Central memory CD4-positive, alpha-beta T cell (primary cell): ENCODE measurements at places on chromosomes 4 and X.

- no peak for DNase-seq
Measured at GRCh38 chr4:126718136-126718535, 914.6 kb upstream of the INTU start.

DNA sequence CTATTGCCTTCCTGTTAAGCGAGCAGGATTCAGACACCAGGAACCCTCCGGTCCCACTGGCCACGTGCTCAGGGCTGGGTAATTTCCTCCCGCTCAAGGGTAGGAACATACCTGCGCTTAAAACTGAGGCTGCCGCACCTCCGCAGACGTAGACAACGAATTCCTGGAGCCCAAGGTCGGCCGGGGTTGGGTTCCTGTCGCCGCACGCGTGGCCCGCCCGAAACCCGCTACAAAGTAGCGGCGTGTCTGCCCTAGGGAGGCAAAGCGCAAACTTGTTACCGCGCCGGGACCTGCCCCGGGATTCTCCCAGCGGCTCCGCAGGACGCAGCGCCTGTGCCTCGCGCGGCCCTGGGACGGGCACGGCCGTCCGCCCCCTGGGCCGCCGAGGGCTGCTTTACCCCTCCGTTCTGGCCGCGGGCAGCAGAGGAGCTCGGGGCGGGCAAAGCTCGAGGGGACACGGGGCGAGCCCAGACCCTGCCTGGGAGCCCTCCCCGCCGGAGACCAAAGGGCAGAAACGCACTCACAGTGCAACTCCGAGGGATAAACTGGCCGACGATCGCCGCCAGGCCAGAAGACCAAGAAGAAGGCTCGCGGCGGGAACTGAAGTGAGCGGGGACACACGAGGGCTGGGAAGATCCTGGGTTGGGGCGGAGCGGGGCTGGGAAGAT lies at the start of gene ERVMER34-1:
Gene ERVMER34-1, minus strand, starts transcription at position 607 of the 668 bp plus-strand sequence. CDS start 5,905 bp downstream, outside the sequence.
- DNase-seq, result peak; percentile 2

- DNase-seq, result no peak
Measured at GRCh38 chr4:152316969-152317368, 218.9 kb downstream of the FBXW7 start.

GRCh38 chr4:100929758-100930157 lies 411.9 kb upstream of the EMCN start:
- no peak for DNase-seq

DNA sequence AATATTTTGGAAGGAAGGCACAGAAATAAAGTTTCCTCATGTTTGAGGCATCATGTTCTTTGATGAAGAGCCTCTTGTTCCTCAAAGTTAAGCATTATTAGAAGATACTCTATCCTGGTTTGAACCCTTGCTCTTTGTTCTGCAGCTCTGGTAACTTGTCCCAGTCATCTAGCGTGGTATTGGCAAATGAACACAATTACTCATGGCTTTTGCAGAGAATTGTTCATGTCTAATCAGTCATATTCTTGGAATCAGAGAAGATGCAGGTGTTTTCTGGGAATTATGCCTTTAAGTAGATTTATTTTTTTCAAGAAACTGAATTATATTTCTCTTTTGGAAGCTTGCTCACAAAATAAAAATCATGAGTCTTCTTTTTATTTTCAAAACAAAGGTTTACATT lies 52.9 kb upstream of the HPGDS start:
- no peak for DNase-seq

DNA sequence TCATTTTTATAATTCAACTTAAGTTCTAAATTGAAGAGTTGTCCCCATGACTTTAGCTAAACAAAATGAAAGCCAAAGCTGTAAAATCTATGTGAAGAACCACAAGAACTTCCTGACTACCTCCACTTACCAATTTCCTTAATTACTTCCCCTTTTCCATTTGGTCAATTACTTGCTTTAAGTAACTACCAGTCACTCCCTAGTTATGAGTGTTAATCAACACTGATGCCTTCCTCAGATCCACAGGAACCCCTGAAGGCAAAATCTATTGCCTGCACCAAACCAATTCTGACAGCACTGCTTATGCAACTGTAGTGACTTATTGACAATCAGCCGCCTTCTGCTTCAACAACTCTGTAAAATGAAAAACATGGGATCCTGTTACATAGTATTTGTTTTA lies 10.5 kb downstream of the RBMX start:
- DNase-seq, result no peak

GRCh38 chr4:38014421-38014852 lies 54.2 kb downstream of the PTTG2 start:
- DNase-seq, result no peak

DNA sequence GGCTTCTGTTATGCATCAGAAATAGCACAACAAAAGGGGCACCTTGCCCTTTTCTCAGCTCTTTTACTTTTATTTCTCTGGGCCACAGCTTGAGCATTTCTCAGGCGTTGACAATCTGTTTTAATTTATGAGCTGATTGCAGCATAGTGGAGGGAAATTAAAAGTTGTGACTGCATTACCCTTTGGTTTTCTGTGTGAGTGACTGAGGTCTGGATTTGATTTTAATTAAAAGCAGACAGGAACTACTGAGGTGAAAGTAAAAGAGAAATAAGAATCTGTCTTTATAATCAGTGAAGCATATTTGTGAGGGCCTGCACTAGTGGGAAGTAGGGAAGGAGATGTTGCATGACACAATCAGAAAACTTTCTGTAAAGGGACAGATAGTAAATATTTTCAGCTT lies 43.4 kb upstream of the GEMIN8 start:
- no peak for DNase-seq

GRCh38 chr4:1077711-1078477 lies 35.5 kb downstream of the RNF212 start:
- no peak for DNase-seq

DNA sequence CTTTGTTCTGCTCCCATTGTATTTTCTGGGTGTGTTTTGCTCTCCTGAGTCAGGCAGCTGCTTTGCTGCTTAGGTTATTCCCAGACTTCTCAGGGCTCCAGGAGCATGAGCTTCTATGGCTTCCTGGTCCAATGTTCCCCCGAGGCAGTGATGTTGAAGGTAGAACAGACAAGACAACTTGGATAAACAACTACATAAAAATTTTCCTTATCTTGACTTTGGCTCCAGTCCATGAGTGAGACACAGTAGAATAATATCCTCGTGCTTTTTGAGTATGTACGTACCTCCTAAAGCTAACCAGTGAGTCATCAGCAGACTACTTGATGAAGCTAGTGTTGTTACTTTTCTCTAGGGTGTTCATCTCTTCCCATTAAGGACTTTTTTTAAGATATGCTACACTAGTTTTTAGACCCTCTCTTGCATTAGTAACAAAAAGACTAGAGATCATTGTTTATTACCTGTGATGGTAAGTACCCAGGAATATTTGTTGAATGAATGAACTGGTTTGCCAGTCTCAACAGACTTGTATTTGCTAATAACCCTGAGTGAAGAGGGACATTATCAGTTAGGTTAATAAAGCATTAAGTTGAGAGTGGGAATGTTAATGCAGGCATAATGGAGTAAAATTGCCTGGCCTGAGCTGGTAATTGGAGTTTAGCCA lies 131.9 kb downstream of the FHIP1A start:
- no peak for DNase-seq

GRCh38 chr4:119118397-119118796 lies 17.2 kb upstream of the MYOZ2 start:
- no peak for DNase-seq

DNA sequence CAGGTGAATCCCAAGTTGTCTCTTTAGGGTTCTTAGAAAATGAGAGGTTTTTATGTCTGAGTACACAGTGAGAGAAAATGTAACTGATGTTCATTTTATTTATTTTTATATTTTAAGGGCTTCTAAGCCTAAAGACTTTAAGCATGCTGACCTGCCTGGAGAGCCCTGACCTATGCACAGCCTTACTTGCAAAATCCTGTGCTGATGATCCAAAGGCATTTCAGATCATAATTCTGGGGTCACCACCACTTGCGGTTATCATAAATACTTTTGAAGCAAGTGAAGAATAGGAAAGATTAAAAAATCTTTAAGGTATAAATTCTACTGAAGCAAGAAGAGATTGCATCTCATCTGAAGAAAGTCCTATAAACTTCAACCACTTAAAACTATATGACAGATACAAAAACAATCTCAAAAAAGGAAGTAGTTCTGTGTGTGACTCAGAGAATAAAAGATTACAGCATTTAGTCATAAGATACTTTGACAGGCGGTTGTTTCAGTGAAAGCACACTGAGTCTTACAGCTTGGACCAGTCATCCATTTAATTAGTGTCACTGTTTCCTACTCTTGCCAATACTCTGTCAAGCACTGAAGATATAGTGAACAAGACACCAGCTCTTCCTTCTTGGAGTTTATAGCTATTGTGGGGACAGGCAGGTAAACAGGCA lies 245.2 kb upstream of the DIPK2B start:
- DNase-seq, result no peak

DNA sequence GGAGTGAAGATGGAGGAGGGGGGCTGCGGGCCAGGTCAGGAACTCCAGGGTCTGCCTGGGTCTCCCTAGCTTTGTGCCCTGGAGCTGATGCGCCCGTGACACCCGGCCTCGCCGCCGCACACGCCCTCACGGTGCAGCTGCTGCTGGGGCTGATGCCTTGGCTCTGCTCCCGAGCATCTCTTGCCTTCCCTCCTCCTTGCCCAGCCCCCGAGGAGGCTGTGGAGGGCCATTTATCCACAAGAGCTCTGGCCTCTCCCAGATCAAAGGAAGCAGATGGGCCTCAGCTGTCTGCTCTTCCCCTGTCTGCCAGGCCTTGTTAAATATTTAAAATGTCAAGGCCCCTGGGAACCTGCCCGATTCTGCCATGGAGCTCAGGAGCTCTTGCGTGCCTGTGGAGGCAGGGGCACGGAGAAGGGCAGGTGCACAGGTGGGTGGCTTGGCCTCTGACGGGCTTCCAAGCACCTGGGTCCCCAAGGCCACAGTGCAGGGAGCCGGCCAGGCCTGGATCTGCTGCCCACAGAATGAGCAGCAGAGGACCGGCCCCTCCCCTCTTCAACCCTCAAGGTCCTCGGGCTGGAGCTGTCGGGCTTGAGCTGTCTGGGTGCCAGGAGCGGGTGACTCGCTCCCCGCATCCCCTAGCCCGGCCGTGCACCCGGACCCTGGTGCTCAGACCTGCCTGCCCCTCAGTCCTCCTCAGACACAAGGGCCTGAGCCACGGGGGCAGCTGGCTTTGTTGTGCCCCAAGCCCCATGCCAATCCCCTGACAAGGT lies 20.3 kb downstream of the ATP2B3 start:
- DNase-seq, result no peak

GRCh38 chr4:22686141-22686540 lies 6.6 kb upstream of the GBA3 start:
- no peak for DNase-seq

- no peak for DNase-seq
Measured at GRCh38 chr4:94588896-94589693, 137.4 kb downstream of the PDLIM5 start.

- no peak for DNase-seq
Measured at GRCh38 chrX:1393871-1394615, 2.1 kb upstream of the SLC25A6 start.

GRCh38 chrX:65196758-65197360 lies 220.6 kb upstream of the ZC4H2 start:
- no peak for DNase-seq

GRCh38 chrX:66200050-66200664 lies 36.1 kb downstream of the HEPH start:
- DNase-seq, result no peak

DNA sequence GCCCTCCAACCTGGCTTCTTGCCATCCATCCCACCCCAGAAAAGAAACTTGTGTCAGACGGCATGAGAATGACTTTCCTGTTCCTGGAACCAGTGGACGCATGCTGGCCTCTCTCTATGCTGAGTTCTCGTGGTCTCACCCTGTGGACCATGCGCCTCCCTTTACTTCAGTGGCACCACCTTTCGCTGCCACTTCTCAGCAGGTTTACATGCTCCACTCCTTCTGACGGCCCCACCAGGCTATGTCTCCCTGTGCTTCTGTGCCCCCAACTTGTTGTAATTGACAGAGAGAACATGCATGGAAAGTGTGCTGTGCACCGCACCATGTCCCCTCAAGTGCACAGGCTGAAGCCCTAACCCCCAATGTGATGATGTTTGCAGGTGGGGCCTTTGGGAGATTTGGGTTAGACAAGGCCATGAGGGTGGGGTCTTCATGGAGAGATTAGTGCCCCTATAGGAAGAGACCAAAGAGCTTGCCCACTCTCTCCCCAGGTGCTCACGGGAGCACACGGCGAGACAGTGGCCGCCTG lies 3.1 kb upstream of the PPP2R2C start:
- DNase-seq, result no peak

DNA sequence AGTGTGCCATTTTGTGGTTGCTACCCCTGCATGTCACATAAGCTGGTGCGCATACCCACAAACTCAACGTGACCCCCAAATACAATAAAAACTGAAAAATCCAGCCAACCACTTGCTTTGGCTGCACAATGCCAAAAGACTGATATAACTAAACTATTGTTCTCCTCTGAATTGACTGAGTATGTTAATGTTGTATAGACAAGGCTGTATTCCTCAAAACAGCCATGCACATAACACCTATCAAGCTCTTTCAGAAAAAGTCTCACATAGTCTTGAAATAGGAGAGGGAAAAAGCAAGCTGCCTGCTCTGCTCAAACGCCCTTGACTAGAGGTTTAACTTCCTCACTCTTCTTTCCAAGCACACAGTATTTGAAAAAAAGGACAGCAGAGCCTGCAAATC lies 126.4 kb upstream of the NOCT start:
- no peak for DNase-seq

GRCh38 chr4:122150931-122151330 lies 1.2 kb upstream of the BLTP1 start:
- DNase-seq, result peak; percentile 13
